ENCODE measurements at places on chromosomes 6 and 20.

GRCh38 chr6:112470376-112470775 is 123.2 kb downstream of the RFPL4B start:
- no peak for DNase-seq

DNA sequence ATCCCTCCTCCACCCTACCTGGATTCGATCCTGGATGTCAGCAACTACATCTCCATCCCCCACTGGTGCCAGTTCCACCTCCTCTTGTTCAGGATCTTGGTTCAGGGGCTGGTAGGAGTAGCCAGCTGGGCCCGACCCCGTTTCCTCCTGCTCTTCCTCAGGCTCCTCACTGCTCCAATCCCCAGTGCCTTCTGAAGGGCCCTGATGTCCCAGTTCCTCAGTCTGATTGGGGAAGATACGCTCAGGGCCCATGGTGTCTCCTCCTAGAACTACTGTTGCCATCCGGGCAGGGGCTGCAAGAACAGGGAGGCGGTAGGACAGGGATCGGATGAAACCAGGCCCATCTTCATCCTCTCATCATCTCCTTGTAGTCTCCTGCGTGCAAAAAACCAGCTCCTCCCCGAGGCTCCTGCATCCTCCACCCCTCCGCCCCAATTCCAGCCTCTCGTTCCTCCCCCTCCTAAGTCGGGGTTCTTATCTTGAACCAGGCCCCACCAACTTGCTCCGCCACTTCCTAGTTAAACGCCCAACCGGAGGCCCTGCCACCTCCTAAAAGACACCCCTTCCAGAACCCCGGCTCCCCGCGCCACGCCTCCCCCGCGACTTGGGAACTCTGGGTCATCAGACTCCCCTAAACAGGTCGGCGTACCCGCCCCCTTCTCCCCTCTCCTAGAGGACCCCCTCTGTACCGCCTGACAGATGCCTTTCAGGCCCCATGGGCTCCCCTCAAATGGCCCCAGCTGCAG is 476 bp downstream of the MEA1 start:
- no peak for DNase-seq

DNA sequence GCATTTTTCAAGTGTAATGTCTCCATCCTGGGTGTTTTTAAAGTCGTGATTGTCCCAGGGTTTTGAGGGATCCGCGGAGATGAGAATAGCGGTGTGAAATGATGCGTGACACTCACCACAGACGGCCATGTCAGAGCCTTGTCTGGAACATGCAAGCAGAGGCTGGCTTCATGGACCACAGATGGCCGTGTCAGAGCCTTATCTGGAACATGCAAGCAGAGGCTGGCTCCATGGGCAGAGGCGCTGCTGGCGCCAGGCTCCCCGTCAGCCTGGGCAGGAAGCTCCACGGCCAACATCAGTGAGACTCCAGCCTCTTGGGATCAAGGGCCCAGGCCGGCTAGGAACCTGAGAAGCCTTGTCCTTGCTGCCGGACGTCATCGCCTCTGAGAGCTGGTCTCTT is 7.7 kb upstream of the MRGBP start:
- DNase-seq = no peak

GRCh38 chr20:59737073-59737666 is 132.8 kb downstream of the PHACTR3 start:
- DNase-seq = no peak

- DNase-seq = no peak
These were observed 64.0 kb downstream of the TCP11 start for GRCh38 chr6:35076997-35077712.

- DNase-seq = no peak
These were observed 30.1 kb downstream of the PRDM1 start for GRCh38 chr6:106116125-106116832.

GRCh38 chr6:32886681-32887383 is 32.8 kb downstream of the PSMB9 start:
- no peak for DNase-seq

DNA sequence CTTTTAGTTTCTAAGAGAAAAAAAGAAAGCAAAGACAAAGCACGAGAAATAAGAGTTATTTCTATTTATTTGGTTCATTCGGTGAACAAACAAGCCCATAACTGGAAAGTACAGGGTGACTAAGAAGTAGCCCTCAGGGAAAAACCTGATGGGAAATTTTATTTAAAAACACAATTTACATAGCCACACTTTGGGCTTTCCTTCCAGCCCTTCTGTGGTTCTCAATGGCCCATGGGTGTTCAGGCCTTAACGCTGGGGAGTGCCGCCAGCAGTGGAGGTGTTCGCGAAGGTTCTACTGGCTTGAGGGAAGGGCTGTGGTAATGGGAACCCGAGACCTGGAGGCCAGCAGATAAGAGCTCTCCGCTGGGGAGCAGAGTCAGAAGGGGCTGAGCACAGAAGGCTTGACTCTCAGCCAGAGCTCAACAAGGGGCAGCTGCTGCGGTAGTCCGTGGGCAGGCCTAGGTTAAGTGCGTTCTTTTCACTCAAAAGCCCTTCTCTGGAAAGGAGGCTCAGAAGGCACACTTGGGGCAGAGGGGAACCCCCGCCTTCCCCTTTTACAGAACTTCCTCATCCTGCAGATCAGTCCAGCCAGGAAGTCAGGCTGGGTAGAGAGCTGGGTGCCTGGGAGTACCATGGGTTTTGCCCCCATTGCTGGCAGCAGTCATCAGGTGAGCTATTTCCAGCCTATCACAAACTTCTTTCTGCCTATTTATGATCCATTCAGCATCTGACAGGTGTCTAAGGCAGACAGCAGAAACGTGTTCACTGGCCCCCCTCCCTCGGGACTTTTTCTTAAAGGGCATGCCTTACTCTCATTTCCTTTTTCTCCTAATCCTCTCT is 8.8 kb upstream of the CD83 start:
- DNase-seq = no peak

- DNase-seq = no peak
These were observed at the start of gene TBXT for GRCh38 chr6:166167801-166168615. Gene TBXT (minus strand): TSS chr6:166167851. CDS start chr6:166167591, 260 bp downstream.

GRCh38 chr20:19683188-19683587 is 74.9 kb upstream of the RIN2 start:
- DNase-seq = no peak

DNA sequence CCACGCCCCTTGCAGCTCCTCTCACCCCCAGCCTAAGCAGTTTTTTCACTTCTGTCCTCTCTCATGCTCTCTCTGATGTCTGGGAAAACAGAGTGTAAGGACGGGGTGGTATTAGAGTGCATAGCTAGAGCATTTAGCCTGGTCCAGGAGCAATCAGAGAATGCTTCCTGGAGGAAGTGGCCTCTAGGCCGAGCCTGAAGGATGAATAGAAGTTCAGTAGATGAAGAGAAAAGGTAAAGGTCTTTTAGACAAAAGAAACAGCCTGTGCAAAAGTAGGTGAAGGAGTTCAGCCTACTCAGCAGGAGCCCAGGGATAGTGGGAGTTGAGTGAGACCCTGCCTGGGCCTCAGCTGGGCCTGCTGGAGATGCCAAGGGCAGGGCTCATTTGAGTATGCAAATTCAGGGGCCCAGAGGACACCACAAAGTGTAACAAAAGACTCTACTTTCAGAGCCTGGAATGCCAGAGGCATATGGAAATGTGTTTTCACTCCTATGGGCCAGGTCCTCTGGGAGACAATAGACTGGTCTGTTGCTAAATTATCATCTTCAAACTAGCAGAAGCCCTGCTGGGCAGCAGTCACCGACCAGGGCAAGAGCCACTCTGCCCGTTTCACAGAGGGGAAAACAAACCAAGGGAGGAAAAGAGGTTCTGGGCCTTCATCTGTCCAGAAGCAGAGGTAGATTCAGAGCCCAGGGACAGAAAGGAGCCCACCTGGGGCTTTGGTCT is 19.7 kb upstream of the TM9SF4 start:
- DNase-seq = no peak

DNA sequence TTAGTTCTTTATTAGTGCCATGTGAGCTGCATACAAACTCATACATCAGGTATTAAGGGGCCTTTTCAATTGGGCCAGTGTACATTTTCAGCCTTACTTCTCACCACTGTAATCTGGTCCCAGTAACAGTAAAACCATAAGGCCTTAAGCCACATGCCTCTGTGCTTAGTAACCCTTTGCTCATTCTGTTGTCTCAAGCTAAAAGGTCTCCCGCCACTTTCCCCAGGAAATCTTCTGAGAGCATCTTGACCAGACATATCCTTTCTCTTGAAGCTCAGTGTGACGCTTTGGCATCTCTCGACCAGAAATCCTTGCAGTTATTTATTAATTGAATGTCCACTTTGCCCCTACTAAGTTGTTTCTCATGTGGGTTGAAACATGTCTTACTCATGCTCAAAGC is 68.0 kb downstream of the CYP39A1 start:
- DNase-seq = no peak
